ENCODE measurements at places on chromosomes 4 and X.

DNA sequence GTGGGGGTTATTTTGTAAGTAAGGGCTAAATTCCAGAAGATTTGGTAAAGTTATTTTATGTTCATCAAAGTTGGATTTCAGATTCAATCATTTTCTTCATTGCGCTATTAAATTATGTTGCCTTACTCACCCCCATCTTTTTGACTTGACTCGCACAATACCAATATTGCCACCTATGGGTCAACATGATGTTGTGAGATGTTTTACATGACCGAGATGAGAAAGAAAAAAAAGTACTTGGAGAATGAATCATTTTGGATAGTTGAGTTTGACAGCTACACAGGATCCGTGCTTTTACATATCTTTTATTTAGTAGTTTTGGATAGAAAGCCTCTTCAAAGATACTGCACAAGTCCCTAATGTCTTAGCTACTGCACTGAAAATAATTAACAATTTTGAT is 224.2 kb upstream of the EMCN start:
- DNase-seq: peak; percentile 48

- DNase-seq: no peak
Observed at GRCh38 chr4:16457944-16458343, 231.7 kb upstream of the TAPT1 start.

DNA sequence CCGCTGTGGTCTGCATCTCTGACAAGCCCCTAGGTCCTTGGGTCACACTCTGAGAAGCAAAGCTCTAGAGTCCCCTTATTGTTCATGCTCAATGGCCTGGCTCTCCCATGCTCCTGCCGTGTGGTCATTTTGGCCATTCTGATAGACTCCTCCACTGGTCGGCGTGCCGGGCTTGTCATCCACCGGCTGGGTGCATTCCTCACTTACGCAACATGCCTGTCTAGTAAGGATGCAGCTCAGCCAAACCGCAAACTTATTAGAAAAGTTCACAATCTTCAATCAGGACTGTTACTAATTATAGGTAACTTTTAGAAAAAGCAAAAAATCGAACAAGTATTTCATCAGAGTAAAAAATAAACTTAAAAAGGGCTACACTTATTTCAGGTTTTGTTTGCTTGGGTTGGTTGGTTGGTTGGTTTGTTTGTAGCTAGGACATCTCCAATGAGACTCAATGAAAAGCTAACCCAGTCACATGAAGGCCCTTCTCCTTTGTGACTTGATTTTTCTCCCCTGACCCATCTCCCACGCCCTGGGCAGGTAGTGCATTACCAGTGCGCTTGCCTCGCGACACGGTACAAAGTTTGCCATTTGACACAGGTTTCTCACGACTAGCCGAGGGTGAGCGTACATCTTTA is 41.0 kb downstream of the IRF2 start:
- no peak for DNase-seq

DNA sequence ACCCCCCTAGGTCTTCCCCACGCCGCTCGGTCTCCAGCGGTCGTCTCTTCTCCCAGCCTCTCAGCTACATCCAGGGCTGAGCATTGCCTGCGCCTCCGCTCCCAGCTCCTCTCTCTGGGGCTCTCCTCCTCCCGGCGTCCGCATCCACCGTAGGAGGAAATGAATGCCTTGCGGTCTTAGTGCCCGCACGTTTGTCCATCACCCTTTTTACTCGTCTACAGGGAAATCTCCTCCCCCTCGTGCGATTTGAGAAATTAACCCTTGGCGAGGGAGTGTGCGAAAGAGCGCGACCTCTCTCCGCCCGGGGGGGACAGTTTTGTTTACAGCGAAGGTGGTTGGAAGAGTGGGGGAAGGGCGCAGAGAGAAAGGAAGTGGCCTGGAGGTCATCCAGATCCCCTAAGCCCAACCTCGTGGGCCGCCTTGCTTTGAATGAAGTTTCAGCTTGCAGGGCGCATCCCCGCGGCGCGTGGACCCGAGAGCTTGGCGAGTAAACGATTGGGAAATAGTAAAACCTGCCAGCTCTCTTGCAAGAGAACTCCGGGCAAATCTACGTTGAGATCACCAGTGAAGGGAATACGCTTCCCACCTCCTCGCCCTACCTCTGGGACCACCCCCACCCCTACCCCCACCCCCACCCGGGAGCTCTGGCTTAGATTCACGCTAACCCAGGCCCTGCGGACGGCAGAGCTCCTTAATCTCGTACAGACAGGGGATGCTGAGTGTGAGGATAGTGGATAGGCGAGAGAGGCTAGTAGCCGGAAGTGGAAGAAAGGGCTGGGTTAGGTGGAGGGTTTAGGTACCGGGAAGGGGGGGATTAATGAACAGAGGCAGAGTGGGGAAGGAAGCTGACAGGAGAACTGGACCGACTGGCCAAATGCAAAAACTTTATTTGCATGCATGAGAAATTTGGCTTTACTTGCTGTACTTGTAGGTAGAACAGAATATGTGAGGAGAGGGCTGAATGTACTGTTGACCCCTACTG is at the start of gene ELOVL6:
Gene ELOVL6, minus strand, starts transcription at position 181 of the 982 bp plus-strand sequence. CDS start 280 bp downstream, outside the sequence.
- DNase-seq: no peak

DNA sequence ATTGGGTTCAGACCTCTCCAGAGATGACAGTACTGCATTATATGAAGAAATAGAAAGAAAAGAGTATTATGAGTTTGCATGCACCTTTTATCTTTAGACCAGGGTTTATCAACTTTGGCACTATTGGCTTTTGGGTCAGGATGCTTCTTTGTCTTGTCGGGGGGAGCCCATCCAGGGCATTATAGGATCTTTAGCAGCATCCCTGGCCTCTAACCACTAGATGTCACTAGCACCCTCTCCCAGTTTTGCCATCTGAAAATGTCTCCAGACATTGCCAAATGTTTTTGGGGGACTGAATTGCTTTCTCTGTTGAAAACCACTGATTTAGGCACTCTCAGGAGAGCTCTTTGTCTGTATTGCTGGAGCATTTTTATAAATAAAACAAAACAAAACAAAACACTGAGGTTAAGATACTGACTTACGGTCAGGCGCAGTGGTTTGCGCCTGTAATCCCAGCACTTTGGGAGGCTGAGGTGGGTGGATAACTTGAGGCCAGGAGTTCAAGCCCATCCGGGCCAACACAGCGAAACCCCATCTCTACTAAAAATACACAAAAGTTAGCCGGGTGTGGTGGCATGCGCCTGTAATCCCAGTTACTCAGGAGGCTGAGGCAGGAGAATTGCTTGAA is 23.6 kb downstream of the CA5B start:
- no peak for DNase-seq

DNA sequence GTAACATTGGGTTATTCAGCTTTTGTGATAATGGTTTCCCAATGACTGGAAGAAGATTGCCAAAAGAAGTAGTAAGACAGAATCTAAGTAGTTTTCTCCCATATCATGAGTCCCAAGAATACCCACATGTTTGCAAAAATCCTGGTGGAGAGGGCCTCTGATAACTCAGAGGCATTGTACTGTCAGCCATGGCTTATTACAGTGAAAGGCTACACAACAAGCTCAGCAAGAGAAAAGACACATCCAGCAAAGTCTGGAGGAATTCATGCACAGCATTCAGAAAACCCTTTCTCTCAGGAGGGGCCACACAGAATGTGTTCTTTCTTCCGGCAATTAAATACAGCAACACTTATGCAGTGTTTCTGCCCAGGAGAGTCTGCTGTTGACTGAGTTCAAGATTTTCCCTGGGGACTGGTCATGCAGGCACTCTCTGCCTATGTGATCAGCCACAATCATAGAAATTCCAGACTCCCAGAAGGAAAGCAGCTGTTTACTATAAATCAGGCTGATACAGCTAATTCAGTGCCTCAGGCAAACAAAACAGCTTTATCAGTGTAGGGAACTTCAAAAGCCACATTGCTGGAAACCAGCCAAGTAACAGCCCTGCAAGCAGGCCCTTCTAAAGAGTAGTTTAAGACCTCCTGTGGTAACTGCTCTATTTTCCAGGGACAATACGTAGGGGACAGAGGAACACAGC is 937.1 kb downstream of the CCSER1 start:
- peak; percentile 18 for DNase-seq

DNA sequence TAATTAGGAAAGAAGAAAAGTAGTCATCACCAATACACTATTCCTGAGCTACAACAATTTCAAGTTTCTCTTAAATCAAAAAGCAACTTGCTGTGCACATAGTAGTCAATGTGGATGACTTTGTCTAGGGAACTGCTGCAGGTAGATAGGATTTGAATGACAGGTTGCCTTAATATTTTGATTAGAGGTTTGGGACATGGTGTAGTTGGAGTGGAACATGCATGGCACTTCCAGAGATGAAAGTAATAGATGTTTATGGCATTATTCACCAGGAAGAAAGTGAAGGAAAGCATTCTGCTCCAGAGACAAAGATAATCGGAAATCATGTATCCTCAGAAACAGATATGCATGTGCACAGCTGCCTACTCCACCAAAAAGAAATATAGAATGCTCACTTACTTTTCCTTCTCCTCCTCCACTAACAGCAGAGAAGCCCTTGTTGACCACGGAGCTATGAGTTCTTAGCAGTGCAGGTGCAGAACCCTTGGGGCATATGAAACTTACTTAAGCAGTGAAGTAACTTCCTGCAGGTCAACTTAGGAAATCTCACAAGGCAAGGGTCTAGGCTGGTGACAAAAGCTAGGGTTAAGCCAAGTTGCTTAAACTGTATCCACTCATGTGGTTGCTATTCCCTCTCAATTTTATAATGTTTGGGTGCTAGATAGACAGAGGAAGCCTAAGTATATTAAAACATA is 390.8 kb downstream of the HNRNPD start:
- DNase-seq: no peak

DNA sequence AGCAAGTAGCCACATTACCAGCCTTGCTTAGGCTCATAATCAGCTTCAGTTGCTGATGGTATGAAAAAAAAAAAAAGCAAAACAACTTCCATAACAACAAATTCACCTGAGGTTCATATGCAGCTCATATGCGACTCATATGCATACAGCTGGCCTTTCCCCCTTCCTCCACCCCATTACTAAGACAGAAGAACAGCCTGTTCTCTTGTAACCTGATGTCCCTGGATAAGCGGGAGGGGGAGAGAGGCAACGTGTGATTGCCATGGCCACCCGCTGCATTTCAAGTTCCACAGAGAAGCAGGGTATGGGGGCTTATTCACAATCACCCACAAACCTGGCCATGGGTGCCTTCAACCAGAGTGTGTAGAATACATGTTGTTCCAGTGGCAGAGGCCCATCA is 95.1 kb upstream of the DGKK start:
- DNase-seq: no peak

Measured in glomerular endothelial cell (primary cell).